Effector CD8-positive, alpha-beta T cell (primary cell): ENCODE measurements at places on chromosomes 11 and 22.

DNA sequence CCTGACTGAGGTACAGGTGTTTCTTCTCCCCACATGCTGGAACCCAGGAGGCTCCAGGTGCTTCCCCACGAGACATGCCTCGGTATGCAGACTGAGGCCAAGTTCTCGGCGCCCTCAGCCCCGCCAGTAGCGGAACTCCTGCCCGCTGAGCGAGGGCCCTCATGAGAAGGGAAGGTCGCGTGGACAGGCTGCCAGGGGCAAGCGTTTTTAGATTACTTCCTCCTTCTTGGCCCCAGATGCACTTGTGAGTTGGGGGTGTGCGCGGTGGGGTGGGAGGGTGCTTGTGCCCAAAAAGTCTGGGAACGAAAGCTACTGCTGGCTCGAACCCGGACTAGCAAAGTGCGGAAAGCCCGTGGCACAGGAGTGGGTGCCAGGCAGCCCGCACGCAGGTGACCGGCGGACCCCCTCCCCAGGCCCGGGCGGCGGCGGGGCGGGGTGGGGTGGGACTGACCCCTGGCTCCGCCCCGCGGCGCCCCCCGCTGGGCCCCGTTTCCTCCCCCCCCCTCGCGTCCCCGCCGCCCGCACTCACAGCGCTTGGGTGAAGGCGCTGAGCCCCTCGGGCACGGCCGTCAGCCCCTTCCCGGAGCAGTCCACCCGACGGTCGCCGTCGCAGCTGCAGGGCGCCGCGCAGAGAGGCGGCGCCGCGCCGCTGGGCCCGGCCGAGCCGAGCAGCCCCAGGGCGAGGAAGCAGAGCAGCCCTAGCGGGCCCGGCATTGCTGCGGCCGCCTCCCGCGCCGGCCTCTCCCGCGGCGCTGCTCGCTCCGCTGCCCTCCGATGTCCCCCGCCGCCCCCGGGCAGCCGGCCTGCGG is 797 bp downstream of the LGR4 start:
- peak; percentile 9 for DNase-seq

- DNase-seq: no peak
Observed at GRCh38 chr11:929405-929804, 3.7 kb downstream of the AP2A2 start.

DNA sequence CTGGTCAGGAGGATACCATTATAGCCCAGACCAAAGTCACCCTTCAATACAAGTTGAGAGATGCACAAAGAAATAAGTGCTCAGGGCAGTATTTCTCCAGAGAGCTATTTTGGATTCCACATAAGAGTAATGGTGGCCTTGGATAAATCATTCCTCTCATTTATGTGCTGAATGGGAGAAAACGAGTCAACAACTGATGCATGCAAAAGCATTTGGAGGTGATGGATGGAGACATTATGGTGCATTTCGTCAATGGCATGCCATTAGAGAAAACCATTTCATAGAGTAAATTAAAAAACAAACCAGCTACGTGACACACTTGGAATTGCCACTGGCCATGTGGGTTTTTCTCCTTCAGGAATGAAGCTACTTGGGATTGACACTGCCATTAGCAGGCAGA is 81.2 kb downstream of the ARL14EP start:
- DNase-seq: no peak

GRCh38 chr11:1757861-1758610 is 5.7 kb downstream of the CTSD start:
- DNase-seq: no peak

GRCh38 chr22:47050401-47051051 is 288.1 kb downstream of the TBC1D22A start:
- DNase-seq: no peak

DNA sequence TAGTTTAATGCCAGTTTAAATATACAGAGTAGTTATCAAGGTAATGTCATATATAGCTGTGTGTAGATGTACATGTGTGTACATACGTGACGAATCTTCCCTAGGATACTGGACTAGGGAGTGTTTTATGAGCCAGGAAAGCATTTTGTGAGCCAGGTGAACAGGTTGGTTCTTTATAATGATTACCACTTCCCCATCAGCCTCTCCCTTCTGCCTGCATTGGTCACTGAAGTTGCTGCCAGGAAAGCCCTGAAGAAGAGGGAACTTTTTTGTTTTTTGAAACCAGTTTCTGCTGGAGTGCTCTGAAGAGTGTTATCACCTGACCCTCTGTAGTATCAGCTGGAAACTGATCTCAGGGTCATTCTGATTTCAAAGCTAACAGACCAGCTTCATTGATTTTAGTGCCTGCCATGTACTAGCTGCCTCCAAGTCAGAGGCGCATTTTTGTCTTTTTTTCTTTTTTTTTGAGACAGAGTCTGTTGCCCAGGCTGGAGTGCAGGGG is 14.2 kb upstream of the ST14 start:
- no peak for DNase-seq

- peak; percentile 68 for DNase-seq
Observed at GRCh38 chr22:50190941-50191741, 5.4 kb downstream of the TRABD start.

DNA sequence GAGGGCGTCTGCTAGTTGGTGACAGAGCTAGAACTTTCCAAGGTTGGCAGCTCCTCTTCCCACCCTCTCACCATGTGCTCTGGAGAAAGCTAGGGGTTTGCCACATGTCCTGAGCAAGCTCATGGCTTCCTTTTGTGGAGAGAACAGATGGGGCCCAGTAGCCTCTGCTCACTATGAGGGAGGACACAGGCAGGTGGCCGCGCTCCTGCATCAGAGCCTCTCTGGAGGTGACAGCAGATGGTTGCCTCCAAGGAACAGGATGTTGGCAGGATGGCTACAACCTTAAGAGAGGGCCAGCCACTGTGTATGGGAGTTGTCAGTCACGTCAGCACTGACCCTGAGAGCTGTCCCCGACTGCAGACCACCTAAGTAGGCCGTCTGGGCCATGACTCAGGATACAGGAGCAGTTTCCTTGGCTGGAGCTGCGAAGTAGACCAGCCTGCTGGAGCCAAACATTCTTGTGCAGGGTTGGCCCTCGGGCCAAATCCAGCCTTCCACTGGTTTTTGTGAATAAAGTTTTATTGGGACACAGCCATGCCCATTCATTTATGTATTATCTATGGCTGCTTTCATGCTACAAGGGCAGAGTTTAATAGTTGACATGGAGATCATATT is 28.0 kb downstream of the SGSM1 start:
- no peak for DNase-seq
